ENCODE measurements at places on chromosomes 6 and 20.

GRCh38 chr6:30960907-30961673 is 20.3 kb downstream of the MUCL3 start:
- no peak for ATAC-seq

GRCh38 chr20:52129611-52130010 is 62.0 kb downstream of the ZFP64 start:
- ATAC-seq: no peak

GRCh38 chr6:149463781-149464180 is 21.0 kb downstream of the ZC3H12D start:
- no peak for ATAC-seq

GRCh38 chr20:16803965-16804792 is 56.0 kb downstream of the OTOR start:
- ATAC-seq: no peak

DNA sequence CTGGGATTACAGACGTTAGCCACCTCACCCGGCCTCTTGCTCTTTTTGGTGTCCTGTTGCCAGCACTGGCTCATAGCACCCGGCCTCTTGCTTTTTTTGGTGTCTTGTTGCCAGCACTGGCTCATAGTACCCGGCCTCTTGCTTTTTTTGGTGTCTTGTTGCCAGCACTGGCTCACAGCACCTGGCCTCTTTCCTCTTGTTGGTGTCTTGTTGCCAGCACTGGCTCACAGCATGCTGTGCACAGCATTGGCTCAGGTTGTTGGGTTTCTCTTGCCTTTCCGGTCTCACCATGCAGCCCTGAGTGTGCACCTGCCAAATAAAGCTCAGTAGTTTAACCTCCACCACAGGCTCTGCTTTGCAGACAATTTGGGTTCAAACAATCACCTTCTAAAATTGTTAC is 208.2 kb downstream of the THBS2 start:
- no peak for ATAC-seq

- ATAC-seq: no peak
Measured at GRCh38 chr6:131160254-131160758, 25.0 kb downstream of the AKAP7 start.

- no peak for ATAC-seq
Measured at GRCh38 chr6:11493974-11494373, 43.6 kb upstream of the TMEM170B start.

DNA sequence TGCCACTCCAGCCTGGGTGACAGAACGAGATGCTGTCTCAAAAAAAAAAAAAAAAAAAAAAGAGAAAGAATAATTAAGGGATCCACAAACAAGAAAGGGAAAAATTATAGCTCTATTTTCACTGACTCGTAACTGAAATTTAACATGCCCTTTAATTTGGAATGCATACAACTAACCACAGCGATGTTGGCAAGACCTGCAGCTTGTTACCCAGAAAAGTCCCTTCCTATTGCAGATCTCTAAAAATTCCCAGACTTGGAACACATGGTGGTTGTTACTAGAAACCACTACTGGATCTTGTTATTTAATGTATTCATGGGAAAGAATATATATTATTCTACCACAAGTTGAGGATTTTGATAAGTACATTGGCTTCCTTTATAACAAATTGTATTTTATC is 27.8 kb upstream of the SMIM28 start:
- ATAC-seq: no peak

DNA sequence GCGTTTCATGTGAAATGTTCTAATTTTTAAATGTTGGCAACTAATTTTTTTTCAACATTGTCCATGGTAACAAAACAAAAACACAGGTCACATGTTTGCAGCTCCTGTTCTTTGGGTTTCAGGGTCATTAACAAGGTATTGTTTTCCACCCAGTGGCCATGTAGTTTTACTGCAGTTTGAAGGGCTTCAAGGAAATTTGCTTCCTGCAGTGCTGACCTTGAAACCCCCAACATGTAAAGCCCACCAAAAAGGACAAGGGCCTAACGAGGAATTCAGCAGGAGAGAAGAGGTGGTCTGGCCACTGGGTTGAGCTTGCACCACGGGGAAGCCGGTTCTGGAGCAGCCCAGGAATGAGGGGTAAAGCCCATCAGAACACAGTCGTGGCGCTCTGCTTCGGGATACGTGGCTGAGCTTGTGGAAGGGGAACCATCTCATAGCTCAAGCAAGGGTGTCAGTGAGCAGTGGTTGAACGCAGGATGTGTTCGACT is 13.9 kb upstream of the KLHL31 start:
- ATAC-seq: no peak

DNA sequence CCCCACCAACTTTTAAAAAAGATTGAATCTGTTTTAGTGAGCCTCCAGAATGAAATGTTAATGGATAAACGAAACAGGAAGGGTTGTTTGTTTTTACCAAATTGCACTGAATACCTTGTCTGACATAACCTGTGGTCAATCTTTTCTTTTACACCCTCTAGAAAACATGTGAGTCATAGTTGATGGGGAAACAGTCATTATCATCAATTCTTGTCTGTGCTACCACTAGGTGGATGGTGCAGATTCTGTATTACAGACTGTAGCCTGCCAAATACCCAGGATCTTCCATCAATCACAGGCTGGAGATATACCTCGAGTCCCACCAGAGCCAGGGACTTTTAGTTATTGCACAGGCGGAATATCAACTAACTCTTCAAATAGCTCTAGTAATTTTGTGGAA is 29.5 kb upstream of the PKIB start:
- no peak for ATAC-seq

- ATAC-seq: no peak
Measured at GRCh38 chr20:15705975-15706374, 867.3 kb downstream of the KIF16B start.

DNA sequence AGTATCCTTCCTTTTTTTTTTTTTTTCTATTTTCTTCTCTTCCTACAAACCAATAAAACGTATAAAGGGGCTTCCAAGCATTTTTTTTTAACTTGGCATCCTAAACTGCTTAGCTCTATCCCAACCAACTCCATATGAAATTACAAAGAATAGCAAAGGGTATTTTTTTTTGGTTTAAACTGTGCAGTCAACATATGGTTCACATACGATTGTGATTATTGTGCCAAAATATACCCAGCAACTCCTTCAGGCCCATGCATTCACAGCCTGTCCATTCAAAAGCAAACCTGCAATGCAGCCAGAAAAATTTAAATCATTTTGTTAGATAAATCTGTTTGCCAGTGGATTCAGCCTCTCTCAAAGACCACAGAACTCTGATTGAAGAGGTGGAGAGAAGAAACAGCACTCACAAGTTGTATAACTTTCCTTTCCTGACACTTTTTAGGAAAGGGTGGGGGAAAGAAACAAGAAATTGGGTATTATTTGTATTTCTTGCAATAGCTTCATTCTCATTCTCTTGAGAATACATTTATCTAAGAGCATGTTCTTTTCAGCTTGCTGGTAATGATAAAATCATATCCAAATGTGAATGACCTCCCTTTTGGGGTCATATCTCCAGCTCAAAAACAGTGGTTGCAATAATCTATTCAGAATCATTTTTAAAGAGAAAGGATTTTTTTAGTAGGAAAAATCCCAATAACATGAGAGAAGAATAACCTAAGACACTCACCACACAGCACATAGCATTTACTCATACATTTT is 701.3 kb upstream of the CHD6 start:
- ATAC-seq: no peak

DNA sequence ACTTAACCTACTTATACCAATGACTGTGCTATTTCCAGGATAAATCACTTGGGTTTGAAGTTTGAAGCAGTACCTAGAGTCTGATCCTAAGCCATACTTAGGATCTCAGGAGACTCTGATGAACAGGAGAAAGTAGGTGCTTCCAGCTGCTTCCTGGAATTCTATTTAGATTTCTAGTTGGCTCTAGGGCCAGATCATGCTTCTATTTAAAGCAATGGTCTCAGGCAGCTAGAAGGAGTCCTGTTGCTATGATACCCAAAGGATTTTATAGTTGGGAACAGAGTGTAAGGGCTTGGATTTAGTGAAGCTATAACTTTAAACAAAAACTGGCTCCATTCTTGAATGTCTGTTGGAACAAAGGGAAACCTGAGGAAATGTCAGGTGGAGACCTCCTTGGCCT is 52.4 kb upstream of the TINAG start:
- ATAC-seq: no peak

DNA sequence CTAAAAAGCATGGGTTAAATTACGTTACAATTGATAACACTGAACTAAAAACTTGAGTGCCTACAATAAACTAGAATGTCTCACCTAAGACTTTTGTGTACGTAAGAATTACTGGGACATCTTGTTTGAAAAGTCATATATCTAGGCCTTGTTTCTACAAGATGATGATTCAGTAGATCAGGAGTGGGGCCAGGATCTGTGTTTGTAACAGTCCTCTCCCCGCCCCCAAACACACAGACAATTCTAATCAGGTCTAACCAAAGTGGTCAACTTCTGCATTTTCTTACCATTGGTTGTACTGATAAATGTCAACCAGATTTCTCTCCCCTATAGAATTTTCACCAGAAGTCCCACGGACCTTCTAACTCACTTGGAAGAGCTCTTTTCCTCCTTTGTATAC is 56.9 kb downstream of the RAMACL start:
- no peak for ATAC-seq

GRCh38 chr6:81242624-81243023 is 509.9 kb downstream of the TENT5A start:
- no peak for ATAC-seq

DNA sequence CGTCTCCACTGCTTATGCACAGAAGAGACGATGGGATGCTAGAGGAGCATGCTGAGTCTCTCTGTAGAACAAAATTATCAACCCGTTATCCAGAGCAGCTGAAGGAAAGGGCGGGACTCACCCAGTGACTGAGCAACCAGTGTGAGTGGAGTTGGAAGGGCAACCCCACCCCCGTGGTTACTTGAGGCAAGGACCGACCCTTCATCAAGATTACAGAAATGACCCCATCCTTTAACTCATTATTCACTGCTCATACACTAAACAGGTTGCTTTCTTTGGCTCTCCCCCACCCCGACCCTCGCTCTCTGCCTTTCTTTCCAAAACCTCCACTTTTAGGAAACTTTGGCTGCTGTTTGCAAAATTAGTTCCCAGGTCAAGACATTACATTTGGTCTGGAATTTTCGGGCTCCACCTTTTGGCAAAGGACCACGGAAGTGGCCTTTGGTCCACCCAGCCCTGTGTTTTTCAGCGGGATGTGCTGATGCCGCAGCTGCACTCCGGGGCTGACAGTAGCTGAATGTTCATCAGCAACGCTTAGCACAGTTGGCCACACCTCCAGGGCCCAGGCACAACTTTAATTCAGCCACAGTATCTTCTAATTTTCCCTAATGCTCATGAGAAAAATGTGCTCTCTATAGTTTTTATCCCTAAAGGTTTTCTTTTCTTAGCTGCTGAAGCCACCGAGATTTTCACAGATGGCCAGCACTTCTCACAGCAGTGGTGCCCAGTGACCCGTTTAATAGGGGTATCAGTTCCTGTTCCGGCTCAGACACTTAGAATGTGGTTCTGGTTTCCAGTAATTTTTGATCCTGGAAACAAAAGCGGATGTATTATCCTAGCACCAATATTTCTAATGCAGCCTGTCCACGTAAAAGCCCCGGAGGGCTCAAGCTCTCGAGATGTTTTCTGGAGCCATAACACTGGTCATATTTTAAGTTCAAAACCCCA is 103.6 kb upstream of the NXT1 start:
- ATAC-seq: no peak

- no peak for ATAC-seq
Measured at GRCh38 chr20:35232575-35232974, 6.1 kb downstream of the MMP24 start.

DNA sequence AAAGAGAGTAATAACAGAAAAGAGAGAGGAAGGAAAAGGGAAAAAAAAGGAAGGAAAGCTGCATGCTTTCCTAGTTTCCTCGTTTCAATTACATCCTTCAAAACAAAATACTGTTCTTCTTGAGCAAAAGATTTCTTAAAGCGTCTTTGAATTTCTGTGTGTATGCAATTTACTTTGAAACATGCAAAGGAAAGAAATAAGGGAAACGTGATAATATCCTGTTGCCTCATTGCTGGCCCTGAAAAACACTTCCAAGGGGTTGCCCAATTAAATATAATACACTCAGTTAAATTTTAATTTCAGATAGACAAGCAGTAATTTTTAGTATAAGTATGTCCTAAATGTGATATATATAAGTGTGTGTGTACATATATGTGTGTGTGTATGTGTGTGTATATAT is 51.2 kb upstream of the TPD52L1 start:
- ATAC-seq: no peak

Data from activated CD4-positive, CD25-positive, alpha-beta regulatory T cell treated with anti-CD3 and anti-CD28 coated beads, Interleukin-2, amount 50 U/mL, for 24 hours (primary cell).